Esophagus squamous epithelium (tissue), 5 donors: ENCODE measurements at places on chromosomes 13 and 19.

DNA sequence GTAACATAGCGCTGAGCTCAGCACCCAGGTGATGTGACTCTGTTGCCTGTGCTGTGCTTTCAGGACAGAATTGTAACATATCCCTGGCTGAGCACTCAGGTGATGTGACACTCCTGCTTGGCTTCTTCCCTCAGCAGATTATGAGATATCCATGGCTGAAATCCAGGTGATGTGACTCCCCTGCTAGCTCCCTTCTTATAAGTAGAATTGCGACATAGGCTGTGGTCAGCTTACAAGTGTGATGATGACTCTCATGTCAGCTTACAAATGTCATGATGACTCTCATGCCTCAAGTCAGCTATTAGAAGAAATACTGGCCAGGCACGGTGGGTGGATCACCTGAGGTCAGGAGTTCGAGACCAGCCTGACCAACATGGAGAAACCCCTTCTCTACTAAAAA, 14.3 kb upstream of the ZNF429 start:
- DNase-seq: no peak

DNA sequence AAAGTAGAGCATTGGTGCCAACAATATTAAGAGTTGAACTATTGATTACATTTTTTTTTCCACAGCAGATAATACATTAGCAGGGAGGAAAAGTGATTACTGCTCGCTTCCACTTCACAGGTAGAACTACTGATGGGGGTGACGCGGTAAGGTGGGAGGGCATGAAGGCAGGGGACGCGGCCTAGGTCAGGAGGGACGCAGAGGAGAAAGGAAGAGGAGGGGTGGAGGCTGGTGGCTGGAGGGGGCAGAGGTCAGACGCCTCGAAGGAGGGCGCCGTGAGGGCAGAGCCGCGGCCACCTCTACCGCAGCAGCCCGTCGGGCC, 287 bp upstream of the B3GLCT start:
- no peak for DNase-seq

- no peak for DNase-seq
Measured at GRCh38 chr19:17311455-17312188, 2.3 kb downstream of the DDA1 start.

DNA sequence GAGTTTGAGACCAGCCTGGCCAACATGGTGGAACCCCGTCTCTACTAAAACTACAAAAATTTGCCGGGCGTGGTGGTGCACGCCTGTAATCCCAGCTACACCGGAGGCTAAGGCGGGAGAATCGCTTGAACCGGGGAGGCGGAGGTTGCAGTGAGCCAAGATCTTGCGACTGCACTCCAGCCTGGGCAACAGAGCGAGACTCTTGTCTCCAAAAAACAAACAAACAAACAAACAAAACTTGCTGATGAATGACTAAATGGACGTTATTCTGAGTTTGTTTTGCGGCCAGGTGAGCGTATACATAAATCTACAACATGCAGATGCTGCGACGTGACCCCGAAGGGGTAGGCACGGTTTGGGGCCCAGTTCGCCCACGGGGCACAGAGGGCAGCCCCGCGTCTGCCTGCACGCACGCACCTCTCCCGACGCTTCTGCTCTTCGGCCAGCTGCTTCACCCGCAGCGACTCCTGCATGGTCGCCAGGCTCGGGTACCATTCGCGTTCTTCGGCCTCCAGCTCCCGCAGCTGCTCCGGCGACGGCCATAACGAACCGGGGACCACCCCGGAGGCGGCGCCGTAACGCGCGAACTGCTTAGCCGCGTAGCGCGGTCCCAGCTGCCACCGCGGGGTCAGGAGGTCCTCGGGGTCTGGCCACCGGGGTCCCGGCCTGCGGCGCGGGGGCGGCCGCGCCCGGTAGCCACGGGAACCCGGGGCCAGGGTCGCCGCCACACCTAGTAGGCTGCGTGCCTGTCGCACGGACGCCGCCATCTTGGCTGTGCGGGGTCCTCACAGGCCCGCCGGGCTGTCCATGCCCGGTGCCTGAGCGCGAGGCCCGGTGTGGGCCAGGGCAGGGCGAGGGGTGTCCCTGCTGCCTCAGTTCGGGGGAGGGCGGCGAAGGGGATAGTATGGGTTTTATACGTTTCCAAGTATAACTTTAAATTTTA, at the start of gene GADD45GIP1:
TSS of gene GADD45GIP1 (minus strand) at position 778 of the 943 bp plus-strand sequence. CDS start at position 767, 11 bp downstream.
- DNase-seq: no peak

DNA sequence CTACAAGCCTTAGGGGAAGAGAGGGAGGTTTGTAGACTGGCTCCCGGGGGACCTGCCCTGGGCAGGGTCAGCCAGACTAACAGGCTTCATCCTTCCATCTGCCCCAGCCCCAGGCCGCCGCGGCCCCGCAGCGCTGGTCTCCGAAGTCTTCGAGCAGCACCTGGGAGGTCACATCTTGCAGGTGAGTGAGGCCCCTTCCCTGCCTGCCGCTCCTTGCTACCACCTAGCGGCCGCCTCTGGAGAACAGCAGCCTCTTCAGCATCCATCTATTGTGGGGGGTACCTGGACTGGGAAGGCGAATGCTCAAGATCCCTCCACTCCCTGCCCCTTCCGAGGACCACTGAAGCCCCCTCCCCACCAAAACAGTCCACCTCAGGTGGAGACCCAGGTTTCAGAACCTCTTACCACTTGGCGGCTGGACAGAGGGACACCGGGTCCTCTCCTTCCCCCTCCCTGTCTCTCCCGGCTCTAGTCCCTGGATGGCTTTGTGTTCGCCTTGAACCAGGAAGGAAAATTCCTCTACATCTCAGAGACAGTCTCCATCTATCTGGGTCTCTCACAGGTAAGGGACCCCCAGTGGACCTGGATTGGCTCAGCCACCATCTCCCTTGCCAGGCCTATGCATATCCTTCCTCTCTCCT, 12.7 kb downstream of the NPAS1 start:
- DNase-seq: no peak

DNA sequence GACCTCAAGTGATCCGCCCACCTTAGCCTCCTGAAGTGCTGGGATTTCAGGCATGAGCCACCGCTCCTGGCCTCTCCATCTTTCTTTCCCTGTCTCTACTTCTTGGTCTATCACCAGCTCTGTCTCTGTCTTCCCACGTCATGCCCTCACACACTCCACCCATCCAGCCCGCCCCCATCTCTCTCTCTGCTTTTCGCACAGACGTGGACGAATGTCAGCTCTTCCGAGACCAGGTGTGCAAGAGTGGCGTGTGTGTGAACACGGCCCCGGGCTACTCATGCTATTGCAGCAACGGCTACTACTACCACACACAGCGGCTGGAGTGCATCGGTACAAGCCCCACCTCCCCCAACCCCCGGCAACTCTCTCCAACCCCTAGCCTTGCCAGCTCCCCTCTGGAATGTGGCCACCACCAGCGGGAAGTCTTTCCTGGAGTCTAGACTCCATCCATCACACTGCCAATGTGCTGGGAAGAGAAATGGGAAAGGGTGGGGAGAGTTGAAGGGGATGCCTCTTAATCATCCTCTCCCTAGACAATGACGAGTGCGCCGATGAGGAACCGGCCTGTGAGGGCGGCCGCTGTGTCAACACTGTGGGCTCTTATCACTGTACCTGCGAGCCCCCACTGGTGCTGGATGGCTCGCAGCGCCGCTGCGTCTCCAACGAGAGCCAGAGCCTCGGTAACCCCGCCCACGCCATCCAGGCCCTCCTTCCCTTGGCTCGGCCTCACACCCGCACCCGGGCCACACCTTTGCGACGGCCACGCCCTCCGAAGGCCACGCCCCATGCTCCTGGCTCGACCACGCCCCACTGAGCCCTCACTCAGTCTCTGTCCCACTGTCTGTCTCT, 22.5 kb downstream of the LTBP4 start:
- no peak for DNase-seq

DNA sequence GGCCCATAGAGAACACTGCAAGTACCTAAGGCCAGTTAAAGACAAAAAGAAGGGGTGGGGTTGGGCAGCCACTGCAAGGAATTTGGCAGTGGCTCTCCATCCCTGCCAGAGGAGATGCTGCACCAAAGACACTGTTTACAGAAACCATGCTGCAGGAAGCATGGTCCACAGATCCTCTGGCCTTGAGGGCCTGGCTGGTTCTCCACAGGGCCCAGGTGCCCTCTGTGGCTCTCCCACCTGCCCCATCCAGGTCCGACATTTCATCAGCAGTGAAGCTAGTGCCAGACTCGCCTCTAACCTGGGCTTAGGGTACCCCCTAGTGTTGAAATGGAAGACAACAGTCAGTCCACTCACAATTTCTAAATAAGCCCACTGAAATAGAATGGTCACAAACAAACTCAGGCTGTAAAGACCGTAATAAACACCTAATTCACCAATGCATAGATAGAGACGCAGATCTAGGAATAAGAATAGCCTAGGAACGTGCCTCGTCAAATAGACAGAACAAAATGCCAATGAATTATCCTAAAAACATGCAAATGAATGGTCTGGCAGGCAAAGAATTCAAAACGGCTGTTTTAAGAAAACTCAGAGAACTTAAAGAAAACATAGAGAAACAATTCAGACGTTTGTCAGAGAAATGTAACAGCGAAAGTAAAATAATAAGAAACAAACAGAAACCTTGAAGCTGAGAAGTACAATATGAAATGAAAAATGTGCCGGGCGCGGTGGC, 23.3 kb downstream of the LYPD4 start:
- DNase-seq: no peak

DNA sequence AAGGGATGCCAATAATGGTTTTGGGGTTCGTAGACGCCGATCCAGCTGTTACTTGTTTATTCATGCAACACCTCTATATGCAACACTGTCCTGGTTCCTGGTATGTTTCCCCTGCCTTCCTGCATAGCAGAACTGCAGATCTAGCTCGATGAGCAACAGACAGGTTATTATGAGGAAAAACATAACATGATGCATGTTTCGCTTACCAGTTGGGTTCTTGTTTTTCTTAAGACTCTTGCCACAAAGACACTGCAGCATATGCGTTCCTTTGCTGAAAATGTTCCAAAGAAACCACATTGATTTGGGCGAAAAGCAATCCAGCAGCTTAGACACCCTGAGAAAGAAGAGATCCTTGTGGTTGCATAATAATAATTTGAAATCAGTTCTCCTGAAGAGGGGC, 583 bp downstream of the FGF14 start:
- DNase-seq: no peak

DNA sequence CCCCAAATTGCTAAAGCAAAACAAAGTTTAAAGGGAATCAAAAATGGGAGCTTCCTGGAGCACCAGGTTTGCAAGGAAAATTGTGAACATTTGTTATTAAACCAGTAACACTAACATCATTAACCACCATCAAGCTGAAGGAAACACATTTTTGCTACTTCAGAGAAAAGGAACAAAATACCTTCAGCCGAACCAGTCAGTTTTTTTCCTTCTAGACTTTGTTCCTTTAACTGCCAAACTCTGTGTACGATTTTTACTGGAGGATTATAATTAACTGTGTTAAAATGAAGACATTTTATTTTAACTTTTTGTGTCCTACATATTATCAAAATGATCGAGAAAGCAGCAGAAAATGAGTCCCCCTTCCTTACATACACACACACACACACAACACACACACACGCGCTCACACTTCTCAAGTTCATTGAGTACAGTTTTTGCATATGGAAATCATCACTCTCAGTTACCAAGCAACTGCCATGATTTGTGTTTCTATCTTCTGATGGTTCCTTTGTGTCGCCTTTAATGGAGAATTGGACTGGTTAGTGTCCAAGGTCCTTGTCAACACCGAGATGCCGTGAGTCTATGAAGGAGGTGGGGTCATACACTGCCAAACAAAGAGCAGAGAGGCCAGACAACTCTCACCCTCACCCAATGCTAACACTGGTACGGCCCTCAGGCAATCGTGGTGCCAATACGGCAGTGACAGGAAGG, 9.8 kb upstream of the SERP2 start:
- no peak for DNase-seq

DNA sequence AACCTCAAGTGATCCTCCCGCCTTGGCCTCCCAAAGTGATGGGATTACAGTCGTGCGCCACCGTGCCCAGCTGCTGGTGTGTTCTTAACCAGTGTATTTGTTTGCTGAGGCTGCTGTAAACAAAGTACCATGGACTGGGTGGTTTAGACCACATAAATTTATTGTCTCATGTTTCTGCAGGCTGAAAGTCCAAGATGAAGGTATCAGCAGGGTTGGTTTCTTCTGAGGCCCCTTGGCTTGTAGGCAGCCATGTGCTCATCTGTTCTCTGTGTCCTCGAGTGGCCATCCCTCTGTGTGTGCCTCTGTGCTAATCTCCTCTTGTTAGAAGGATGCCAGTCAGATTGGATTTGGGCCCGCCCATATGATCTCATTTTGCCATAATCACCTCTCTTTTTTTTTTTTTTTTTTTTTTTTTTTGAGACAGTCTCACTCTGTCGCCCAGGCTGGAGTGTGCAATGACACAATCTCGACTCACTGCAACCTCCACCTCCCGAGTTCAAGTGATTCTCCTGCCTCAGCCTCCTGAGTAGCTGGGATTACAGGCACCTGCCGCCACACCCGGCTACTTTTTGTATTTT, 31.8 kb downstream of the PEX11G start:
- no peak for DNase-seq

DNA sequence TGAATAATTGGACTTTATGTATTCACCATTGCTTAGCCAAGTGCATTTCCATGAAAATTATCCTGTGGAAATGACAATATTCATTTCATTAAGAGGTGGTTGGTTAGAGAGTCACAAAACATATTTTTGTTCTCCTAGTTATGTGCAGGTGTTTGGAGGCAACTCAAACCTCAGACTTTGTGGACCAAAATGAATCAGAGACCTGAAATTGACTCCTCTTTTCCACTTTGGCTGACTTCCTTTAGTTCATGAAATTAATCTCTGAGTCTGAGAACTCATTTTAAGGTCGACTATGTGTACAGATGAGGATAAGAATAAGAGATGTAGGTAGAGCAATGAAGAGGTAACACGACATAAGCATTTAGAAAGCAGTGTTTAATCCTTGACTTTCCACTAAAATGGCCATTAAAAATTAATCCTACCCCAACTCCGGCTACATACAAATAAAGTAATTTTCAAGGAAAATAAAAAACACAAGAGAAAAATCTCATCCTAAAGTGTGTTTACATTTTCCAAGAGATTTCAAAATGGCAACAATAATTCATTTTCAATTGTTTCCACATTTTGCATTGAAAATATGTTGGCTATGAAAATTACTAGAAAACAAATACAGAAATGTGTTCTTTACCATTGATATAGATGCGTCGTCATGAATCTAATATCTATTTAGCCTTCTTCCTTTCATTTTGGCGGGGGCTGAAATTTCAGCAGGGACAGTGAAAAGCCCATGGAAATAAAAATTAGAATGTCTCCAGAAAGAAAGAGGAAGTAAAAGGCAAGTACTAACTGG, 185.4 kb upstream of the CSNK1A1L start:
- no peak for DNase-seq

DNA sequence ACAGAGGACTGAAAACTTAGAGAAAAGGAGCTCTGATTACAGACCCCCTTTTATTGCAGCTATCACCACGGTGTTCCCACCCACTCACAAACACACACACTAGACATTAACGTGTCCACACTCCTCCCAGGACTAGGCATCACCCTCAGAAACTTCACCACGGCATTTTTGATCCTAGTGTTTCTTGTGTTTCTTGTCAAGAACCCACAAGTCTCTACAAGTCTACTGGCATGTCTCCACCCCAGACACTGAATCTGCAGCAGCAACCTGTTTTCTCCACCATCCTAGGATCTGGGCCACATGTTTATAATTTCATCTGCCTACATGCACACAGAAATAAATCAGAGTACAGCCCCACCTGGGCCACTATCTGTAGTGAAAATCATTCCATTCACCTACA, 4.3 kb downstream of the ZNF486 start:
- DNase-seq: no peak

DNA sequence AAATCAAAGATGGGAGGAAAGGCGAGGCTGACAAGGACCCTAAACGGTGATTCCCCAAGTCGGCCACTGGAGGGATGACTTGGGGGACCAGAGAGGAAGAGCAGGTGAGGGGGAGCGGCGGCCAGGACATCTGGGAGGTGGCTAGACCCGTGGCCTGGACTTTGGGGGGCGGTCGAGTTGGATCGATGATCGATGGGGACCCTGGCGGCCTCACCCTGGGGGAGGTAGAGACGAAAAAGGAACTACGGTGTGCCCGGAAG, 7.7 kb upstream of the CIRBP start:
- DNase-seq: no peak
